ENCODE measurements at places on chromosomes 1 and 21. TPM values are rescaled to one million over a fixed set of nuclear protein-coding genes. Genes with fewer than 3 reads are reported as not detected.
A peak's percentile ranks its signal among the peaks of the same experiment; 100 is the strongest.

Gene RNU1-4
- under 0.01 TPM for total RNA-seq

DNA sequence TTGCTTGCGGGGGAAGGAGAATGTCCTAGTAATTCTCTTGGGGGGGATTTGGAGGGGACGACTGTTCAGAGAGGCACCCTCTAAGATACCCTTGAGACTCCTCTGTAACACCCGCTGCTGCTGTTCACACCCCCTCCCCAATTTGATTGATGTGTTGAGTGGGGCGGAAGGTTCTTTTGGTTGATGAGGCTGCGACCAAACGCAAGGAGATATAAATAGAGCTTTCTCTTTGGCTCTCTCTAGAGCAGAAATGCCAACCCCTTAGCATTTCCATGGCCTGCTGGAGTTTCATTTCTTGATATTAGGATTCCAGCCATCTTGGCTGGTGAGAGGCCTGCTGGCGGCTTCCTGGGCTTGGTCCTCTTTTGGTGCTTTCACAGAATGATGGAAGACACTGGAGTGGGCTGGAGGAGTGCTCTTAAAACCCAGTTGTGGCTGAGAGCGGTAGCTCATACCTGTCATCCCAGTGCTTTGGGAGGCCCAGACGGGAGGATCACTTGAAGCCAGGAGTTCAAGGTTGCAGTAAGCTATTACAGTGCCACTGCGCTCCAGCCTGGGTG, 2.0 kb downstream of the PIK3CD start:
- DNase-seq = peak; percentile 78

DNA sequence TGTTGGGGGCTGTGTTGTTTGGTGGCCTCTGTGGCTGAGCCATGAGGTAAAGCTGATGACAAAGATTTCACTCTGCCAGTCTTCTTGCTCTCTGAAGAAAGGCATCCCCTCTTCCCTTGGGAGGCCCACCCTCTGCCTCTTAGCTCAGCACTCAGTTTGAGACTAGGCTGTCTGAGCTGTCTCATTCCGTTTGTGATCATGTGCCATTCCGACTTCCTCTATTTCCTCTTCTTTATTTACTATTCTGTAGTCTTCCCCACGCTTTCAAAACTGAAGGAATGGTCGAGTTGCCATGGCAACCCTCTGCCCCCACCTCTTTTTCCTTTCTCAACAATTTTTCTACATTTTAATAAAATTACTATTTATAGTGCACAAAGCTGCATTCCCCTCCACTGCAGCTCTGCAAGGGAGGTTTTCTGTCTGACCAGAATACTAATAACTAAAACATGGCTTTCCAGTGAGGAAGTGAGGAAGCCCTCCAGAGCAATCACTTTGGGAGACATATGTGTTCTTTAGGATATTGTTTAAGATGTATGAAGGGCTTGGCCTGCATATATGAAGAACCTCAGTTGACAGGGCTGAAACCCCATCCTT, 30.8 kb downstream of the KCNA3 start:
- DNase-seq = no peak

GRCh38 chr21:38780879-38781278, 24.9 kb upstream of the ETS2 start:
- no peak for DNase-seq

Gene PCBP3
- not detected for total RNA-seq

DNA sequence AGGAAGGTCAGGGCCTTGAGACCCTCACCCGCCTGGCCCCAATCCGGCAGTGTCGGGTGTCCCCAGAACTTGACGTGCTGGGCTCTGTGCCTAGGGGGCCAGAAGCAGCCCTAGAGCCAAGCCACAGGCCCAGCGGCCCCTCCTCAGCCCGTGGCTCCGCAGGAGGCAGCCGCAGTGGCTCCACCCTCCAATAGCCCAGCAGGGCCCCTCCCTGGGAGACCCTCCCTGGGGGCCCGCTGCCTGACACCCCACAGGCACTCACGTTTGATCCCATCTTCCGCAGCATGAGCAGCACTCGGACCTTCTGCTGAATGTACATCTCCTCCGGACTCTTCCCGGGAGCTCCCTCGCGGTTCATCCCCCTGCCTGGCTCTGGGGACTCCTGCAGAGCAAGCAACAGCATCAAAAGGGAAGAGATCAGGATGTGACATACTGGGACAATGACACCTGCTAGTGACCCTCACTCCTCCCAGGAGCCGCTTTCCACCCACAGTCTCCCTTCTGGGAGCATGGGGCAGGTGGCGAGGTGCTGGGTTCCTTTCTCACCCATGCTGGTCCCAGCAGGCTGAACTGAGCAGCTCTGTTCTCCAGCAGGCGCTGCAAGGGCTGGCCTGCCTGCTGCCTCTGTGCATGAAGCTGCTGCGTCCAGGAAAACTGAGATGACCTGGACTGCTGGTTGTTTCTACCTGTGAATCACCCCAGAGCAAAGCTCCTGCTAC, 38.2 kb downstream of the CTNNBIP1 start:
- no peak for DNase-seq

DNA sequence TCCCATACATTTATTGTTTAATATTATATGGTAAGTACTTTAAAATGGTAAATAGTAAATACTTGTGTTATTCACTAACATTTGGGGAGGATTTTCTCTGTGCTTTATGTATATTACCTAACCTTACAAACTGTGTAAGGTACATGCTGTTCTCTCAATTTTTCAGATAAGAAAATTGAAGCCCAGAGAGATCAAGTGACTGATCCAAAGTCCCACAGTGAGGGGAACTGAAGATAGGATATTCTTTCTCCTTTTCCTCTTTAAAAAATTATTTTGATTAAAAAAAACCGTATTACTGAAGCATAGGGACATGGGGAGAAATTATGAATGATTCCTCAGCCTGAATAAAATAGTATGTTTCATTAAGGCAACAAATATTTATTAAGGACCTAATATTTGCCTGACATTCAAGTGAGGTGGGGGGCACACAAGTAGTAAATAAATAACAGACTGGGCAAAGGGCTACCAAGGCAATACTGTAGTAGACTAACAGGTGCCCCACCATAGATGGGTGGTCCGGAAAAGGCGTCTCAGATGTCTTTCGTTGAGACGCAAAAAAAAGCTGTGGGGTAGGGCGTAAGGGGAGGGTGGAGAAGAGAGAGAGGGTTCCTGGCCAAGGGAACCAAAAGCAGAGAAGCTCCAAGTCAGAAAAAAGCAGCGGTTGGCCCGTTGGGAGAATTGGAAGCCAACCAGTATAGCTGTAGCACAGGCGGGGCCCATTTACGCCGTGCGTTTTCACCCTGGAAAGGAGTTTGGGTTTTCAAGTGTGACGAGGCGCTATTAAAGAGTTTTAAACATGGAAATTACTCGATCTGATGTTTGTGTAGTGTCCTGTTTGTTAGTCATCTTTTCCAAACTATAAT, 944 bp upstream of the AGO3 start:
- peak; percentile 82 for DNase-seq

GRCh38 chr1:248861616-248862015, 2.7 kb upstream of the ZNF692 start:
- DNase-seq = peak; percentile 40

All from Karpas-422 (cell line).